ENCODE measurements at places on chromosomes 1 and 21.

- peak; percentile 36 for DNase-seq
These were observed 407.9 kb downstream of the ZP4 start for GRCh38 chr1:237482777-237483176.

DNA sequence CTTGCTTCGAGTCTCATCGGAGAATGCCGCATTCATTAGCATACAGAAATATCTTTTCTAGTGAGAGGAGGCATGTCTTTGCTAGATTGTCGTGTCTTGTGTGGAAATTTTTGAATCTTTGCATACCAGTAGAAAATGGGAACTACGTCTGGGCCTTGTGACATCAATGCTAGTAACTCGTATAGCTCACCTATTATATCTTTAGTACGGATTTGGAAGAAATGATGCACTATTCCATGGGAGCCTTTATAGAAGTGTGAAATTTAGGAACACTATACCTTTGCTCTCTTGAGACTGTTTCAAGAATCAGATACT is 835 bp downstream of the UHMK1 start:
- DNase-seq = no peak

DNA sequence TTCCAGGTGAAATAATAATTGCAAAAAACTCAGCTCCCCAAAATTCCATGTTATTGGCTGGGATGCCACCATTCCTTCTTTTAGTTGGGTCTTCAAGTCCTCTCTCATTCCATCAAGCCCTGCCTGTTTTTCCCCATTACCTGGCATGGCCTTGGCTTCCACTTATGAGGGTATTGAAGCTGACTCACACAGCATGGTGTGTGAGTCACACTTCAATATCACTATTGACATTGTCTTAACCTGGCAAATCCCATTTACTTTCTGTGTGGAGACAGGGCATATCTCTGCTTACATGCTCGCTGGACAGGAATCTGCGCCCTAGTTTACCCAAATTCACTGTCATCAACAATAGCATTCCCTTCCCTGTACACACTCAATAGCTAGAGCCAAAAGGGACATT is 1806.8 kb downstream of the BRINP3 start:
- DNase-seq = peak; percentile 62

DNA sequence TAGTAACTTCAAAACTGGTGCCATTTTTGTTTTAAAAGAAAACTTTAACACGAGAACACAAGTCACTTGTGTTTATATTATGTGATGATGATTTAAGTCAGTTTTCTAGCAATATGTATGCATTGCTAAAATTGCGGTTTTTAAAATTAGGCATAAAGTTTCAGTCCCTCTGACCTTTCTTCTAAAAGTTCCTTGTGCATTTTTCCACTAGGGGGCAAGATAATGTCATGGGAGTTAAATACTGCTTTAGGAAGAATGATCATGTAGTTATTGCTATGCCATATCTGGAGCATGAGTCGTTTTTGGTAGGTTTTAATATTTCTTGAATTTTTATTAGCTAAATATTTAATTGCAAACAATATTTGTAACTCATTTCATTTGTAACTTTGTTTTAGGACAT is 10.7 kb downstream of the CDC7 start:
- DNase-seq = peak; percentile 29

- no peak for DNase-seq
These were observed 5.7 kb upstream of the CCT8 start for GRCh38 chr21:29078869-29079767.

DNA sequence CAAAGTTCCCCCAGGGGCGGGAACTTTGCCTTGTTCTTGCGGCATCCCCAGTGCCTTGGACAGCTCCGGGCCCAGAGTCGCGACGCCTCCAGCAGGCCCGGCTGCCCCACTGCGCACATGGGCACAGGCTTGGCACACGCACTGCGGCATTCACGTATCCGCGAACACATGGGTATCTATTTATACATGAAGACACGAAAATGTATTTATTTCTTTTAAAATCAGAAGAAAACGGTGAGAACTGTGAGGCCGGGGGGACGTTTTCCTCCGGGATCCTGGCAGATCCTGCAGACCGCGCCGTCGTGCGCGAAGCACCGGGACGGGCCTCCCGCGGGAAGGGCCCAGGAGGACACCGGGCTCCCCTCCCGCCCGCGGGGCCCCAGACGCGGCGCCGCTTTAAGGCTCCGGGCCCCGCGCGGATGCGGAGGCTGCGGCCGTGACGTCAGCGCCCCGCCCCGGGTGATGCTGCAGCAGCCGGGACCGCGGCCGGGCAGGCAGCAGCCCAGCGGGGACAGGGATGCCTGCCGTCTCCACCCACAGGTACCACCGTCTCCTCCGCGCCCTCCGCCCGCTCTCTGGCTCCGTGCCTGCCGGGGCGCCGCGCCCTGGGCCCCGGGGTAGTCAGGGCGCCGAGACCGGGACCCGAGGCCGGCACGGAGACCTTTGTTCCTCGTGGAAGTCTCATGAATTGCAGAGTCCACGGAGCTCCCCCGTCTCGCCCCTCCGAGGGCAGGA is at the start of gene SLC45A1:
TSS of gene SLC45A1 (plus strand) at position 468 of the 735 bp plus-strand sequence. CDS start 6,216 bp downstream, outside the sequence.
- DNase-seq = peak; percentile 77

DNA sequence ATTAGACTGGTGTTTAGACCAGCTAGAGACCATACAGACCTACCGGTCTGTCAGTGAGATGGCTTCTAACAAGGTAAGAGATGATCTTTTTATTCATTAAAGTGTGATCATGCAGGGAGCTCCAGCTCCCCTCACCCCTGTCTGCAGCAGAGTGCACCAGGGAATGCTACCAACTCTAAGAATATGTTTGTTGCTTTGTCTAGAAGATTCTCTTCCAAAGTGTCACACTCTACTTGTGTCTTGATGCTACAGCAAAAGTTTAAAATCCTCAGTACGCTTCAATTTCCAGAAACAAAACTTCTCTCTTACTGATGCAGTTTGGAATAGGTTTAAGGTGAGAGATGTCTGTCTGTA is 201.4 kb upstream of the SGIP1 start:
- no peak for DNase-seq

DNA sequence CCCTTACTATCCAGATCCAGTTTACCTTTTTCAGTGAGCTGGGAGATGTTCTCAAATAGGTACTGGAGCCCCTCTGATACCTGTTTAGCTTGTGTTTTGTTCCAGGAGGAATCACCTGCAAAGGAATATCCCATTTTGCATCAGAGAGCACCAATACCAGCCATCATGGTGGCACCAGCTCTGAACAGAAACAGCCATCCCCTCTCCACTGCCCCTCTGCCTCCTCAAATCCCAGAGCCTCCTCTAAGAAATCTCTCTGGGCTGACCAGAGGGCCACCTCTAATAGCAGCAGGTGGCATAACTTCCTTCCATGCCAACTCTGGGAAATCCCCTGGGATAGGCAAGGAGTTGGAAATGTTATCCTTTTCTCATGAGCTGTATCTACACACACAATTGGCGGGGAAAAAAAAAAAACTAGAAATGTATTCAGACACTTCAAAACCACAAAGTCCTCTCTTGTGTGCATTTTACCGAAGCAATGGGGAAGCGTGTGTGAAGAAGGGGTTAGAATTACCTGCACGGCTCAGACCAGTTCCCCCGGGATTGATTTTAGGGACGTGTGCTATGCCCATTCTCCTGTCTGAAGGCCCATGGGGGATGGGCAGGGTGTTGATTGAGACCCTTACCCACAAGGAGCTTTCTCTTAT is 2.4 kb downstream of the PGLYRP4 start:
- DNase-seq = no peak

GRCh38 chr1:26417111-26417759 is 6.6 kb downstream of the LIN28A start:
- peak; percentile 80 for DNase-seq

DNA sequence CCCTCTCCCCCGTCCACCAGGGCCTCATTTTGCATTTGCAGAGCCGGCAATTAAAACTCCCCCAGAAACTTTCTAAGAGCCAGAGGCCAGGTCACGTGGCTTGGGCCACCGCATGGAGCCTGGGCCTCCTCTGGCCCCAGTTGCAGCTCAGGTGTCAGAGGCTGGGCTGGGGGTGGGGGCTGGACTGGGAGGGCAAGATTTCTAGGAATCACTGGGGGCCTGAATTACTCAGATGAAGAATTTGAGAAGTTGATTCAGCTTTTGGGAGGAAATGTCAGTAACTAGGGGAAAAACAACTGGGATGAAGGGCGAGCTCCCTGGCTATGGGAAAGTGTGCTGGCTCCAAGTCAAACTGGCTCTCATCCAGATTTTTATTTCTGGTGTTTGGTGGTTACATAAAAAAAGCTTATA is 151.0 kb downstream of the CDC7 start:
- peak; percentile 19 for DNase-seq

DNA sequence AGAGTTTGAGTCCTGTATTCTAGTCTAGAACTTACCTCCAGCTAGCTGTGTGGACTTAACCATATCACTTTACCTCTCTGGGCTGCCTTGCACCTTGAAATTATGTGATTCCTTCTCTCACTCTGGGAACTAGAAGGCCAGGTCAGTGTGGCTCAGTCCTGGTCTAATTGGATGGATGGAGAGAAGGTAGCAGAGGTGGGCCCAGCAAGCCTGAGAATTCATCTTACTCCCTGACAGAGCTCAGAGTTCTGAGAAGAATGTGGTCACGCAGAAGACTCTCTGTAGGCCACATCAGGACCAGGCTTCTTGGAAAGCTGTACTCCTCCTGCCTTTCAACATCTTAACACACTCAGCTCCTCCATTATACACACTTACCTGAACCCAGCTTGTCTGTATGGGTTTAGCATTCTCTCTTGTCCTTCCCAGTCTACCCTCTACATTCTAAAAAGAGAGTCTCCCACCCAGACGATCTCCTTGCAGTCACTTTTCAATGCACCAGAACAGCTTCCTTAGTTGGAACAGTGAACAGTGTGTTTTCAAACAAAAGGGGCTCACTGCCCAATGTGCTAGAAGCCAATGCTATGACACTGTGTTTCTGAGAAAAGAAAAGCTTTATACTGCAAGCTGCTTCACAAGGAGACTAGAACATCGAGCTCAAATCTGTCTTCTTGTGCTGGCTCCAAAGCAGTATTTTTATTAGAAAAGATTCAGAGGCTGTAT is 60.5 kb downstream of the CAPN9 start:
- no peak for DNase-seq

DNA sequence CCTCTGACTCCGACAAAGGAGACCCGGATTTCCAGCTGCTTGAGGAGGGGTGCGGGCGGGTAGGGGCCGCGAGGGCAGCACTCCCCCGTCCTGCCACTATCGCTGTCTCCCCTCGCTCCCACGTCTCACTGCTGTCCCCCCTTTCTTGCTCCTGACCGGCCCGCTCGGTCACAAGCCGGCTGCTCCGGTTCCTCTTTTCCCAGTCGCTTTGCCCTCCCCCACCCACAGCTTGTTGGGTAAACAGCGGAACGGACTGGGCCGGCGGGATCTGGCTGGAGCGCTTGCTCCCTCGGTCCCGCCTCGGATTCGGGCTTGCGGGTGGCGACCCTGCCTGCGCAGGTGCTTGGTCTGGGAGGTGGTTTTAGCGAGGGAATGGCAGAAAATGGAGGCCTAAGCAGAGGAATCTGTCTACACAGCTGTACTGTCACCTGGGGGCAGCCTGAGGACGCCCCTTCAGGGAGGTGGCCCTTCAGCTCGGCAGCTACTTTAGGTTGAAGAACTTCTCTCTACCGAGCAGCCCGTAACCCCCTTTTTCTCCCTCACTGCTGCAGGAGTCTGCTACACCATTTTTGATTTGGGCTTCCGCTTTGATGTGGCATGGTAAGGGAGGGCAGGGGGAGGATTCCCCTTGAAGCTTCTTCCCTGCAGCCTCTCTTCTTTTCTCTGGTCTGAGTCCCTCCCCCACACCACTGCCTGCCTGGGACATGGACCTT is 645 bp downstream of the ATP6V0B start:
- DNase-seq = no peak

DNA sequence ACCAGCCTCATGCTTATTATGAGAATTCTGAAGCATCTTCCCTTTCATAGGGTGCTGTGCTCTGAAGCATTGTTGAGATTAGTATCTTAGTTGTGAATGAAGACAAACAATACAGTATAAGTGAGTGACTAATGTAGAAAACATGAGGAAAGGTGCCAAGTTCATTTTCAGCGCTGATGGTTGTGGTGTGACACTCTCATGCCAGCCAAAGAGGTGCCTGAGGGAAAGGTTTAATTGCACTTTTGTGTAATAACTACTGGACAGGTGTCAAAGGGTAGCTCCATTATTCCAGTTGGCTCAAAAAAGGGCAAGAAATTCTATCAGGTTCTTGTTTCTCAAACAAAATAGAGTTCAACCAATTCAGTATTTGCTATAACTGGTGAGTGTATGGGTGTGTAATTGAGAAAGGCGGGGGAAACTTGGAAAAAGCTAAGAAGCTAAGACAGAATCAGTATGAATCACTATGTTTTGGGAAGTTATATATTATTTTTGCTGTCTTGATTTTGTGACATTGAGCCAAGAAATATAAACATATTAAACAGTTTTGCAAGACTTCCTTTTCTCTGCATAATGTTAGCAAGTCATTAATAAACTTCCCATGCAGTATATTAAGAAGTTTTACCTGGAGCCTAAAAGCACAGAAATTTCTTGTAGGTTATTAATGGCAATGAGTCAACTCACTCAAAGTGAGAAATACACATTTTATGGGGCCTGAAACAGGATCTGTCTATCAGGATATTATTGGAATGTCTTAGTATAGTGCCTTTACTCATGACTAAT is 31.8 kb downstream of the KCNK2 start:
- DNase-seq = peak; percentile 82

GRCh38 chr21:37460196-37460595 is 93.6 kb downstream of the DYRK1A start:
- no peak for DNase-seq

GRCh38 chr1:58778385-58779000 is 5.4 kb downstream of the JUN start:
- DNase-seq = no peak
